Germinal center (tissue), 1 donor: ENCODE measurements at places on chromosomes 2 and 18.

- DNase-seq: no peak
Measured at GRCh38 chr2:65974067-65974723, 460.7 kb upstream of the MEIS1 start.

DNA sequence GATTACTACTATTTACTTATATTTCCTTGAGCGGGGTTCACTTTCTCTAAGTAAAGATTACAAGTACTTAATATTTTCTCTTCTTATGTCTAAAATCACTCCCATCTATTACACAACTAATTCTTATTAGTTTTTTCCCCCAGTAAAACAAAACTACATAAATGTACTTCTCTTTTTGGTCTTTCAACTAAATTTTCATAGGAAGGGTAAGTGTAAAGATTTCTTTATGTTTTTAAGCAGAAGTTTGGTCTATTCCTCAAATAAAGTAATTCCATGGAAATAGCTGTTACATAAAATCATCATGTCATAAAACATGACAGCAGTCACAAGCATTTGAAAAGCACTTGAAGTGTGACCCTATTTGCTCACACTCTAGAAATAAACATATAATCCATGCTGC, 249.0 kb downstream of the ZEB2 start:
- DNase-seq: no peak

DNA sequence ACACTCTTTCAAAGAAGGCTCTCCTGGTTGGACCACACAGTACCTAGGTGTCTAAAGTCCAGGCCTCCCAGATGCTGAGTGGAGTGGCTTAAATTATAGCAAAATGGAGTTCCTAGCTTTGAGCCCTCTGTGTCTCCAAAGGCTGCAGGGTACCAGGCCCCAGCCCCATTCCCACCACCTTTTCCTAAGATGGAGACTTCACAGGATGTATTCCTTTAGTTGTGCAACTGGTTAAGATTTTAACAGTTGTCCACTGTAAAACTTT, 4.9 kb downstream of the SMAD7 start:
- DNase-seq: no peak

GRCh38 chr2:207478572-207478971, 51.2 kb upstream of the CREB1 start:
- DNase-seq: no peak

DNA sequence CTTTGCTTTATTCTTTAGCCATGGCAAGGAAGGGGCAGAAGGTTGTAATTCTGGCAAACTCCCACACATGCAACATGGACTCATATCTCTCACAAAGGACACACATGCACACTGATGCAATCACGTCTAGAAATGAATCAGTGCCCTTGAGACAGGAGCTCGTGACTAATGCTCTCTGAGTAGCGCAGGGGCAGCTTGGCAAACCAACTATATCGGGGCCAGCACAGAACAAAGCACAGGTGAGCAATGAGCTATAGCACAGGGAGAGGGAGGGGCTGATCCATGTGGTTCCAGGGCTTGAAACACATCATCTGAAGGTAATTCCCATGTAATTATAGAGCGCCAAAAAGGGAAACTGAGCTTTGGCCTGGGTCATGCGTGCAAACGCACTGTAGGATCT, 165.2 kb upstream of the KLF7 start:
- DNase-seq: no peak

GRCh38 chr2:30914456-30914855, 107.2 kb upstream of the CAPN13 start:
- DNase-seq: no peak

DNA sequence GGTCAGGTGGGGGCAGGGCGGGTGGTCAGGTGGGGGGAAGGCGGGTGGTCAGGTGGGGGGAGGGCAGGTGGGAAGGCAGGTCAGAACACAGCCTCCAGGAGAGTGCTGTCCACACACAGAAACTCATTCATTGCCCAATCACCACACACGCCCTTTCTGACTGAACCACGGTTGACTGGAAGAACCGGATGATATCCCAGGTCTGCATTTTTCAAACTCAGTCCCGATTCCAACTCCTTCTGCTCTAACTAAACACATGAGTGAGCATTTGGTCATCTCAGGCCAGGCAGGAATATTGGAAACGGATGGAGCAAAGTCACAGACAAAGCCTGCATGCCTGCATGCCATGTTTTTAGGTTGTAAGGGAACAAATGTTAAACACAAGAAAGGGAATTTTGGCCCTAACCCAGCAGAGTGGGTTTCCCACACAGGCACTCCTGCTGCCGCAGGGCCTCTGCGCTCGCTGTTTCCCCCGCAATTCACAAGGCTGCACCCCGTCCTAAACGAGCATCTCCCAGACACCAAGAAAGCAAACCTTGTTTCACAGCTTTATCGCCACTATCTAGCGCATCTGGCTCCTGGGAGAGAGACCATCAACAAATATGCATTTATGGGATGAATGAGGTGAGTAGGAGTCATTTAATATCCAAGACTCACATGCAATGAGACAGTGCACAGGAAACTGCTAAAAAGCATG, 100.1 kb downstream of the ZNF516 start:
- no peak for DNase-seq

DNA sequence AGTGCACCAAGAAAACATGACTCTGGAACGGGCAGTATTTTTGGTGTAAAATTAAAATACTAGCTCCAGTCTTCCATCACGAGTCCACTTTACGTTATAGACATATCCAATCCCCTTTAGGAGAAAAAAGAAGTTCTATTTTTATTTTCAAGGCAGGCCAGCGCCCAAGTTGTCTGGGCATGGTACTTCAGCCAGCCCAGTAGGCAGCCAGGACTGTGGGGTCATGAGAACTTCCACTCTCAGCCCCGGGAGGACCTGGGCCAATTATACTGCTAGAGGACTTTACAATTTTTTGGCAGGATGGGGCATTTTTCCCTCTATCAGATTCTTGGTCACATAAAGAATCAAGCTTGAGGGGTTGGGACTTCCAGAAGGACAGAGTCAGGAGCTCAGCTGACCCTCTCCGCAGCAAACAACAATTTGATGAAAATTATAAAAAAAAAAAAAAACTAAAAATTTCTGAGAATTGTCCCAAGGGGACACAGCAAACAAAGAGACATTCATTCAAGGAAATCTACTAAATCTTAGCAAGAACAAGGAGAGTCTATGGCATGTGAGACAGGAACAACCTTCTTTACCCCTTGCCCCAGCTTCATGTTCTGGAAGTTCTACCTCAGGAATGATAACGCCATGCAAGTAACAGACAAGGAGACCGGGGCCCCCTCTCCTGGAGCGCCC, 37.3 kb upstream of the B3GNT2 start:
- DNase-seq: no peak

GRCh38 chr2:16031848-16032159, 91.5 kb downstream of the MYCN start:
- DNase-seq: no peak
